ENCODE measurements at places on chromosomes 3 and 15.

GRCh38 chr3:115806501-115806900 lies 183.2 kb downstream of the GAP43 start:
- no peak for DNase-seq

DNA sequence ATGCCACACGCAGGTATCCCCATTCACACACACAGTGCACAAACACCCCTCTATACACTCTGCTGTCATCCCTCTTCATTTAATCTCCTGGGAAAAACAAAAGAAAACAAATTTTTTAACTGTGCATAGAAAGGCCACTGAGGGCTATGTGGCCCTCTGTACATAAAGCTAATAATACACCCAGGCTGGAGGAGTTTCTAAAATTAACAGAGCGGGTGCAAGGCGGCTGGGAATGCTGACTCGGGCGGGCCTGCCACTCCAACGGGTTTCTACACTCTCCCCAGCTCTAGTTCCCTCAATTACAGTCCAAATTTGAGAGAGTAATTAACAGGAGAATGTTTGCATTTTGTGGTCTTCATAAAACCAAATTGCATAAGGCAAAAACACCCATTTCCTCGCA lies 23.1 kb downstream of the HCN4 start:
- no peak for DNase-seq

GRCh38 chr15:71588746-71589145 lies 221.6 kb upstream of the NR2E3 start:
- peak; percentile 32 for DNase-seq

GRCh38 chr3:177652556-177653291 lies 455.4 kb upstream of the TBL1XR1 start:
- DNase-seq, result no peak

GRCh38 chr3:44887101-44887500 lies 12.7 kb downstream of the TGM4 start:
- DNase-seq, result no peak

GRCh38 chr3:151775314-151776258 lies 38.3 kb upstream of the AADAC start:
- no peak for DNase-seq

DNA sequence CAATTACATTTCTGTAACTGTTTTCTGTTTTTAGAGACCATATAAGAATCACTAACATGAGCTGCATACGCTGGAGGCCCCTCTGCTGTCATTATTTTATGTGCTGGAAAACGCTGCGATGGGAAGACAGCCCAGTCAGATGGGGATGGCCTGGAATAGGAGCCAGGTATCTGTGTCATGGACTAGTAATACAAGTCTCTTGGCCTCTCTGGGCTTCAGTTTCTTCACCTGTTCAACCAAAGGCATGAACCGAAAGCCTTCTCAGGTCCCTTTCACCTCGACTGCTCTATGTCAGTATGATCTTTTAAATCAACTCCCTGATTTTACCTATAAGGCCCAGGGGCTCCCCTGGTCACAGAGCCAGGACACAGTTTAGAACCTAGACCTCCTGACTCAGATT lies 14.6 kb upstream of the RFTN1 start:
- no peak for DNase-seq

Data from amniotic stem cell (primary cell).